ENCODE measurements at places on chromosomes 6 and 20. TPM values are rescaled to one million over a fixed set of nuclear protein-coding genes. Genes with fewer than 3 reads are reported as not detected.

Gene SPATS1
- total RNA-seq: not detected

Gene TMEM151B
- total RNA-seq: 0.21 TPM

GRCh38 chr6:125985522-125985921 is 818 bp upstream of the TRMT11 start:
- peaks cover 13% of the 10 kb centered on the region for H3K4me1 ChIP-seq
- no peak overlapping the region for H3K27ac ChIP-seq
- peak overlapping the region; percentile 81 for H3K4me3 ChIP-seq
- no peaks in the 10 kb centered on the region for H3K36me3 ChIP-seq
- H3K27me3 ChIP-seq: no peaks in the 10 kb centered on the region
- DNase-seq: no peak

DNA sequence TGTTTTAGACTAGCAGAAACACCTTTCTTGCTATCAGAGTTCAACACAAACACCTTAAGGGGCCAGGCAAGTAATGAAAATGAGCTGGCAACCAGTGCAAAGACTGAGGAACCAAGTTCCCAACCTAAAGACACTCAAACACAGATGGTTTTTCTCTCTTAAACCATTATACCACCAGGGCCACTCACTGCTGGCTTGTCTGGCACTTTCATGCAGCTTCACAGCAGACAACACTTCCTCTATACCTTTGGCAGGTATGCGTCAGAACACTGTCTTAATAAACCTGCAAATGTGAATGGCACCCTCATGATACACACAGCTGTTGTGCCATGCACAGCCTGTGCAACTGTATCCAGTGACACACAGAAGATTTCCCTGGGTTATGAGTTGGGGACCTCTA is 41.6 kb downstream of the NFATC2 start:
- H3K4me1 ChIP-seq: peaks cover 11% of the 10 kb centered on the region
- H3K27ac ChIP-seq: no peak overlapping the region
- no peaks in the 10 kb centered on the region for H3K36me3 ChIP-seq
- H3K27me3 ChIP-seq: no peaks in the 10 kb centered on the region
- DNase-seq: no peak
- no peak overlapping the region for H3K4me3 ChIP-seq

DNA sequence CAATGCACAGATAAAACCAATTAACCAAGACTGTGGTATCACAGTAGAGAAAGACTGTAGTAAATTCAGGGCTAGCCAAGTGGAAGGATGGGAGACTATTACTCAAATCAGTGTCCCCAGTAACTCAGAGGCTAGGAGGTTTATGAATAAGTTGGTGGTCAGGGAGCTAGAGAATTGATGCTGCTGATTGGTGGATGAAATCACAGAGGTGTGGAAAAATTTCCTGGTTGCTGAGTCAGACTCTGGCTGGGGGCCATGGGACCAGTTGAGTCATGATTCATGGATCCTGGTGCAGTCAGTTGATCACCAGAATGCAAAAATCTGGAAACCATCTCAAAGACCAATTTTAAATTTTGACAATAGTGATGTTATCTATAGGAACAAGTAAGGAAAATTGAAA is 555.9 kb downstream of the C6orf118 start:
- H3K36me3 ChIP-seq: no peaks in the 10 kb centered on the region
- no peak overlapping the region for H3K4me3 ChIP-seq
- DNase-seq: no peak

All from heart left ventricle (tissue), 16 donors.